ENCODE measurements at places on chromosomes 11 and 22.

- no peak for DNase-seq
Observed at GRCh38 chr22:20111045-20111688, 4.7 kb upstream of the RANBP1 start.

- DNase-seq: no peak
Observed at GRCh38 chr22:45195616-45196015, 31.9 kb downstream of the NUP50 start.

- DNase-seq: no peak
Observed at GRCh38 chr11:71181566-71181965, 70.8 kb downstream of the SHANK2 start.

DNA sequence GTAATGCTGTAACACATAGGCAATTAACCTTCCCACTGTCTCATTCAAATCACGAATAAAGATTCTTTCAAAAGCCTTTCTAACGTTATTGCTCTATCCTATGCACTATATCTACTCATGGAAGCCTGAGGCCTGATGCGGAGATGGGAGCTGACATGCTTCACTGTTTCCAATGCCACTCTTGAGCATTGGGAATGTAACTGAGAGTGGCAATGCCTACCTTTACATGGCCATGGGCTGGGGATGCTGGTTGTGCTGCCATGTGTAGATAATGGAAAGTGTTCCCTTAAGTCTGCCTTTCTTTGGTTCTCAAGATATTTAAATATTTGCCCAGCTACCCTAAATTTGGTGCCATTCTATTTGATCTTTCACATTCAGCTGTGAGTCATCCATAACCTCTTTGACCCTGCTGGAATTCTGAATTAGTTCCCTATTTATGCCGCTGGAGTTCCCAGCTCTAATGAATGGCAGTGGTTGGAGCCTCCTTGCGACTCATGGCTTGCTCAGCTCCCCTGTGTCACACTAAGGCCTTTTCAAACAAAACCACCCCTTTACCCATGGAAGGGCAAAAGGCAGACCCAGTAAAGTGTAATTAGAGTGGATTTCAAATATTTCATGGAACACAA is 21.4 kb upstream of the DKK3 start:
- DNase-seq: no peak

GRCh38 chr22:37630839-37631435 is 8.5 kb upstream of the SH3BP1 start:
- DNase-seq: no peak

DNA sequence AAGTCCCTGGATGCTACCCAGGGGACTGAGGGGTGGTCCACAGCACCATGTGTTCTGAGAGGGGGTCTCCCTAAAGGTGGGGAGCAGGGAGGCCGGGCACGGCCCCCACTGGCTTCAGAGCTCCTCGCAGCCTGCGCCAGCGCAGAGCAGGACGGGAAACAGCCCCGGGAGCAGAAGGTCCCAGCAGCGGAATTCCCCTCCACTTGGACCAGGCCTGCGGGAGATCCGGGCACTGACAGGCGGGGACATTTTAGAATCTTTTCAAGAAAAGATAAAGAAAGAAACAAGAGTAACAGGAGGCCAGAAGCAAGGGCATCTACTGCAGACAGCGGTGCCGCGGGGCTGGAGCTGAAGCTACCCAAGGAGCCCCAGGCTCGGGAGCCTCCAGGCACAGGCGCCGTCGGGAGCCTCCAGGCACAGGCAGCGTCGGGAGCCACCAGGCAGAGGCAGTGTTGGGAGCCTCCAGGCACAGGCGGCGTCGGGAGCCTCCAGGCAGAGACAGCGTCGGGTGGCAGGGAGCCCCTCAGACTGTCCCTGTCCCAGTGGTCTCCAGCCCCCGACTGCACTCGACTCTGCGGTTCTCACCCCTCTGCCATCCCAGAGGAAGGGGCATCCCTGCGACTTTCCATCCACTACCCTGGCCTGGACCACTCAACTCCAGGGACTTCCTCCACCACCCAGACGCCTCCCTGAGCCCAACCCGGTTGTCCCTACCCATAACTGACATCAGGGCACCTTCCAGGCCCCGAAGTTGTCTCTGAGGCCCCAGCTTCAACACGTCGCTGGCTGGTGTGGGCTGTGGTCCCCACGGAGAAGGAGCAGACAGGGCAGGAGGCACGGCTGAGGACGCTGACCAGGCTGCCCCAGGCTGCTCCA is 211.1 kb downstream of the BRD1 start:
- DNase-seq: no peak

DNA sequence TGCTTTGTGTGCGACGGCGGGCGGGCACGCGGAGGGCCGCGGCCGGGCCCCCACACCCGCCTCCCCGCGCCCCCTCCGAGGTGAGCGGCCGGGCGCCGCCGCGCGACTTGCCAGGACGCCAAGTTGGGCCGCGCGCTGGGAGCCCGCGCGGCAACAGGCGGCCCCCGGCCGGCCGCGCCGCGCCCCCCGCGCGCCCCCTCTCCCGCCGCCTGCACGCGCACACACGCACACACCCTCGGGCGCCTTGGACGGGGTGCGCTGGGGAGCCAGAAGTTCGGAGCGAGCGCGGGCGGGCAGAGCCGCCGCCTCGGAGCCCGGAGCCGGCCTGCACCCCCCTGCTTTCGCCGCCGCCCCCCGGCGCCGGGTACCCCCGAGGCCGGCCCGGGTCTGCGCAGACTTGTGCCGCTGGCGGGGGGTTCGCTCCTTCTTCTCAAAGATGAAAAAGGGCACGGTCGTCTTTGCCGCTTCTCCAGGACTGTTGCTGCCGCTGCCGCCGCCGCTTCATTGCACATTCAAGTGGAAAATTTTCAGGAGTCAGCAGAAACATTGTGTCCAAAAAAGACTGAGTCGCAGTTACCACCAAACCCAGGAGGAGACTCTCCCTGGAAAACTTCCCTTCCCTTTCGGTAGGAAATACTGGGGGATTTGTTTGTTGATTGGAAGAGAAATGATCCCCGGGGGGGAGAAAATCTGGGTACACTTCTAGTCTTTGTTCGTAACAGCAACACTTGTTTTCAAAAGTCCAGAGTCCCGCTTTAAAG is 895 bp downstream of the TEAD1 start:
- DNase-seq: no peak

DNA sequence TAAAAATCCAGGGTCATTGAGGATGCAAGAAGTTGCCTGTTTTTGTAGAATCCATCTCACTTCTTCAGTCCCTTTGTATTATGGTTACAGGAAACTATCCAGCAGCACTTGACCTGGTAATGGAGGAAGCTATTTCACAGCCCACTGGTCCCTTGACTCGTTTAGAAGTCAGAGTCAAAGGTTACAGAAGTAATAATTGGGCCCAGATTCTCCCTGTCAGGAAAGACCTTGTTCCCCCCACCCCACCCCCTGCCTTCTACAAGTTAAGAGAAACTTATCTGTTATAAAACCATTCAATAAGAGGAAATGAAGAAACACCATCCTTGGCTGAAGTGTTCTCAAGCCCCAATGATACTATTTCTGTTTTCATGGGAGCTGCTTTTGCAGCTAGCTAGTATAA is 65.8 kb downstream of the CSTPP1 start:
- no peak for DNase-seq

DNA sequence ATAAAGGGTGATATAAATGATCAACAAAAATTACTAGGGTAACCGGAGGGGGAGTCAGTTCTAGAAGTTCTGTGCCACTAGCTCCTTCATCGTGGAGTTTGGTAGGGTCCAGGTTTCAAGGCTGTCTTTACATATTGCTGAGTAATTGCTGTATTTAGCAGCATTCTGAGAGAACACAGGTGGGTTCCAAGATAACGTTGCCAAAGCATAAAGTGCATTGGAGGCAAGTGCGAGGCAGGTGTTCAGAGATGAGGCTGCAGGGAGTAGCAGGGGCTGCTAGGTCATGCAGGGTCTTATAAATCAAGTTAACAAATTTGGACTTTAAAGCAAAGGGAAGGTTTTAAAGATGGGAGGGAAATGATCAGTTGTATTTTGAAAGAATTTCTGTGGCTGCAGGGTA is 17.8 kb downstream of the SGSM3 start:
- no peak for DNase-seq

- DNase-seq: no peak
Observed at GRCh38 chr22:41217553-41218157, 12.5 kb downstream of the L3MBTL2 start.

DNA sequence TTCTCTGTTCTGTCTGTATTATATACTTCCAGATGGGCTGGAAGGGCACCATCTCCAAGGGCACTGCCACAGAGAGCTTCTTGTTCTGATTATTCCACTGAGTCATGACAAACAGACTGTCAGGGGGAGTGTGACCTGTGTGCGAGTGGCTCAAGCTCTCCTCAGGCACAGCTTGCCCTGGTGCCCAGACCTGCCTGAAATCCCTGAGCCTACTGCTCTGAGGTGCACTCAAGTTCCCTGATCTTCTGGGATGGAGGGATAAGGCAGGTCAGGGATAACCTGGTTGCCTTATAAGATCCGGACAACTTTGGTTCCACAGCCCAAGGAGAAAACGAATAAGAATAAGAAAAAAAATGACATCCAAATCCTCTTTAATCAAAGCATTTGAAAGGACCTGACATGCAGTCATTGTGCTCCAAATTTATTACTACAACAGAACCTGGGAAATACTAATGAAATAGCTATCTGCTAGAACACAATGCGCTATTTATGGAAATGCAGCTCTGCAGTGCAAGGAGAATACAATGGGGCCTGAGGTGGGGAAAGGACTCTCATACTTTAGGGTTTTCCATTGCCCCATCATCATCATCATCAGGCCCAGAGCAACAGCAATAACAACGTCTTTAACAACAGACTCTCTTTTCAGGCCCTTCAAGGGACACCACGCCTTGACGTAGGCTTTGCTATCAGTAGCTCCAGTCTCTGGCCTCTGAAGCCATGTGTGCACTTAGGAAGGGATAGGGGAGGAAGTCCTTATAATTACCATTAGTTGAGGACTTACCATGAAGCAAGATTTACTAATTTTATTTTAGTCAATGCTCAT is 217.1 kb upstream of the KIRREL3 start:
- no peak for DNase-seq
